Activated CD4-positive, alpha-beta T cell treated with anti-CD3 and anti-CD28 coated beads, Interleukin-2, amount 50 U/mL, for 1 hour (primary cell): ENCODE measurements at places on chromosomes 13 and 19.
A peak's percentile ranks its signal among the peaks of the same experiment; 100 is the strongest.

GRCh38 chr13:108558489-108558888, 70.9 kb upstream of the MYO16 start:
- no peak for DNase-seq

- no peak for DNase-seq
Observed at GRCh38 chr13:93981426-93981977, 498.0 kb downstream of the DCT start.

- DNase-seq: no peak
Observed at GRCh38 chr19:58560007-58560887, 1.8 kb upstream of the UBE2M start.

GRCh38 chr19:33532859-33533460, 11.4 kb upstream of the PEPD start:
- DNase-seq: no peak

- DNase-seq: peak; percentile 27
Observed at GRCh38 chr13:30735025-30735871, at the start of gene ALOX5AP. ALOX5AP (plus strand) TSS chr13:30735543; CDS start chr13:30735606, 63 bp downstream.

DNA sequence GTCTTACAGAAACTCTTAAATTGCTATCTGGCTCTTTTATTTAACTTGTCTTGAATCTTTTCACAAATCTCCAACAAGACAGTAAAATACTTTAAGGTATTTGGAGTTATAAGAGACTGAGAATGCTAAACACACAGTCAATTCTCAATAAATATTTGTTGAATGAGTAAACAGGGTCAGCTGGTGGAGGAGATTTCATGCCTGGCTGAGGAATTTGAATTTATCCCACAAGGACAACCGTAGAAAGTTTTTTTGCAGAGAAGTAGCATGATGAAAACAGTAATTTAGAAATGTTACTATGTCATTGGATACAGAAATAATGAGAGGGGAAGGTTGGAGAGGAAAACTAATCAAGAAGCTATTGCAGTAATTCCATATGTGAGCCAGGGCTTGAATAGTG, 1223.7 kb downstream of the PCDH17 start:
- no peak for DNase-seq

DNA sequence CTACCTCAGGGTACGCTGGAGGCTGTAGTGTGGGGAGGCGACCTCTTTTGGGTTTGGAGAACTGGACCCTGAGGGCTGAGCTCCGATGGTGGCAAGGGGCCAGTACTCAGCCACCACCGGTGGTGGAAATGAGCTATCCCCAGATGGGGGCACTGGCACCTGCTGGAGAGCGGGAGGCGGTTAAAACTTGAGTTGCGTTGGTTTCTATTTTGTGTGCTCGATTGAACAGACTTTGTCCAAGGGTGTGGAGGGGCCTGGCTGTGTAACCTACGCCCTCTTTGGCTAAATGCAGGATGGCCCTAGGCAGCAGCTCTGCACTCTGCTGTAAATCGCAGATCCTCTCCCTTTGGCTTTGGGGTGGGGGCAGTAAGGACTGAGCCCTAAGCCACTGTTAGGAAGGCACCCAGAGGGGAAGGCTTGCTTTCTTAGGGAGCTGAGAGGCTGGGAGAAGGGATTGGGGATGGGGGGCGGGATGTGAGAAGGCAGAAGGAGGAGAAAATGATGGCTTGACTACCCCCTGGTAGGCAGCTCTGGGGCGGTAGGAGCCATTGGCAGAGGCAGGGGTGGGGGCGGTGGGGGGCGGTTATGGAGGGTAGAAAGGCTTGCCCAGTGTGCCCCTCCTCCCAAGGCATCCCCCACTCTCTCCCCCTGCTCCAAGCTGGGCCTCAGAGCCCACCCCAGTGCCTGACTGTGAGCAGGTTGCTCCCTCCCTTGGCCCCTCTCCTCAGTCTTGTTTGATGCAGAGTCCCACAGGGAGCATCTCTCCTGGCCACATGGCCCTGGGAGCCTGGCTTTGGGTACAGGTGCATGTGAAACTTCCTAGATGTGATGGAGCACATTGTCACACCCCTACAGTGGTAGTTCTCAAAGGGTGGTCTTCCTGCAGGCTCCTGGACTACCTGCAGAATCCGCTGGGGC, 5.0 kb downstream of the VSTM2B start:
- no peak for DNase-seq

DNA sequence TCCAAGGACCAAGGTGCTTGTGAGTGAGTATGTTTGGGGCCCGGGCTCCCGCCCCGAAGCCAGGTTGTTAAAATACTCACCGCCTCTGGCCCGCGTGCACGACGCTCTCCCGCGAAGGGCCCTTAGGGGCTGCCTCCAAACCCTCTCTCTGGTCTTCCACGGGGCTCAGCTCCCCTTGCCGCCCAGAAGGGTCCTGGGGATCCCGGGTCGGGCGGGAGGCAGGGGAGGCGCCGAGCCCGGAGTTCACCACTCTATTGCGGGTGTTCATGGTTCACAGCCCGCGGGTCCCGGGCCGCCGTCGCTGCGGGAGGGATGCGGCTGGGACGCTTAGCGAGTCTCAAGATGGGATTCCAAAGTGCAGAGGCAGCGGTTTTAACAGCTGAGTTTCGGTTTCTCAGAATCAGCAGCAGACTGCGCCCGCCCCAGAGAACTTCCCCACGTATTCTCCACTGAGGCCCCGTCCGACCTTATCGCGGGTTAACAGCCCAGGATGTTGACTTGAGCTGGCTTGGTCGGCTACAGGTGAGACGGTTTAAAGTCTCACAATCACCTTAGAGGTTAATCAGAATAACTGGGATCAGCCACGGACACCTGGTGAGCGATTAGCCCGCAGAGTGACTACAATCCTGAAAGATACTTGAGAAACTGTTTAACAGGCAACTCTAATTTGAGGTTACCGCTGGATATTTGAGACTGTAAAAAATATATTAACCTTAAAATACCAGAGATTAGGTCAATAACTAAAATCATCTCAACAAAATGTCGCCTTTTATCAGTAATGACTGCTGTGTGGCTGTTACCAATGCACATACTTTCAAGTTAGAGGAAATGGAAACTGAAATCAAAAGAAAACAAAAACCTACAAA, at the start of gene EPSTI1:
TSS of gene EPSTI1 (minus strand) at position 344 of the 866 bp plus-strand sequence. CDS start at position 268, 76 bp downstream.
- peak; percentile 62 for DNase-seq

DNA sequence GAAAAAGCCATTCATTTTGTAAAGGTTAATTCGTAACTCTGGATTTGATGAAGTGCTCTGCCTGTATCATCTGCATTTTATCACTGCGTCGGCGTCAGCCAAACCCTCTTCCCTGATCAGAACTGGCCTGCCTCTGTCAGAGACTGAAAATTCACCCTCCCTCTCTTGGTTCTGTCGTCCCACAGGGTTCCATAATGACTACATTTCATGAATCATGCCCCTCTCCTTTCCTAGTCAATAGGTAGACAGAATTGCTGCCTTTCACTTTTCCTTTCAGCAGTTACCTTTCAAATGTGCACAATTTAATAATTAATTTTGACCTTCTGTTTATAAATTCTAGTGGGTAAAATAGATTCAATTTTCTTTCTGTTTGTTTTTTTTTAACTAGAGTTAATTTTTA, 423.4 kb downstream of the RFC3 start:
- no peak for DNase-seq

GRCh38 chr13:109366525-109366924, 419.9 kb downstream of the IRS2 start:
- no peak for DNase-seq

GRCh38 chr19:42176649-42176989, 40.9 kb downstream of the DEDD2 start:
- DNase-seq: no peak

- DNase-seq: no peak
Observed at GRCh38 chr13:51769455-51770127, 34.4 kb downstream of the DHRS12 start.

GRCh38 chr19:32869369-32869965, at the start of gene SLC7A9:
SLC7A9 (minus strand) TSS chr19:32869767; CDS start chr19:32868534, 1,233 bp downstream.
- no peak for DNase-seq

DNA sequence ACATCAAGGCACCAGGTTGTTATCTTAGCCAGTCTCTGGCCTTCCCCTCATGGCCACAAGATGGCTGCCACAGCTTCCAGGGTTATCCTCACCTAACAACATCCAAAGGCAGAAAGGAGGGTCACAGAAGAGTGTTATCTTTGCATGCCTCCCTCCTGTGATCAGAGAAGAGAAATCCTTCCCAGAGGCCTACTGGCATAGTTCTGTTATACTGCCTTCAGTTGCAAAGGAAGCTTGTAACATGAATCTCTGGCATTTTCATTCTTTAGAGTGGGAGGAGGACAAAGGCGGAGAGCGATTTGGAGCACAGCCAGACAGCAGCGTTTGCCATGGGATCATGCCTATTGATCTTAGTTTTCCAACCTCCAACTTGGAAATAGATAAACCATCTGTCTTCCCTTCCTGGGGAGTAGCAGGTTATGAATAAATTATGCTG, 135.7 kb downstream of the DNAJC15 start:
- DNase-seq: no peak

GRCh38 chr19:19444681-19445155, 39.2 kb downstream of the GATAD2A start:
- no peak for DNase-seq

DNA sequence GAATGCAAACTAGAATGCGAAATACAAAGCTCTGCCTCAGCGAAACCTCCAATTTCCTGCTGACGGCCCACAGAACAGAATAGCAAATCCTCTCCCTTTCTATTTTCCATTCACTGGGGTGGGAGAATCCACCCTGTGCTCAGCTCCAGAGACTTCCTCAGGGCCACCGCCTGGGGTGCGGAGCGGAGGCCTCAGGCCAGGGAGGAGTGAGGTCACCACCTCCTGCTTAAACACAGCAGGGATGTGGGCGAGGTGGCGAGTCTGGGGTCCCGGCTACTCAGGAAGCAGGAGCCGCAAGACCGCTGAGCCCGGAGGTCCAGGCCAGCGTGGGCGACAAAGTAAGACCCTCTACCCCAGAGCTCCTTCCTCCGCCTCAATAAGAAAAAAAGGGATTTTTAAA, 666 bp upstream of the ZNF320 start:
- DNase-seq: no peak

GRCh38 chr19:18710996-18711751, 27.7 kb downstream of the CRTC1 start:
- no peak for DNase-seq
